Right kidney (tissue), 9 donors: ENCODE measurements at places on chromosomes 4 and X.

DNA sequence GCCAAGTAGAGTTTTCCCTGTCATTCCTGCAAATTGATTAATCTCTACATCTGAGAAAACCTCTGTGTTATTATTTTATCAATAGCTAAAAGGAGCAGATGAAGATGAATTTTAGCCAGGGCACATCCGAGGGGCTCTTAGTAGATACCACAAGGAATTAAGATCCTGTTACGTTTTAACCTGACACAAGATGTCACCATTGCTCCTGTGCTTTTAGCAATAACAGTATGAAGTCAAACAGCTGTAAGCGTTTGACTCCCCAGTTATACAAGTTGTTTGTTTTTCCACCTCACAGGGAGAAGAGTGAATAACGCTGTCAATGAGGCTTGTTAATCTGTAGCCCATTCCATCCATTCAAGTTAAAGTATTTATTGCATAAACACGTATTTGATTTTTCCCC is 76.0 kb upstream of the AP1S2 start:
- no peak for DNase-seq

- no peak for DNase-seq
Observed at GRCh38 chr4:3369781-3370674, 71.7 kb upstream of the HGFAC start.

DNA sequence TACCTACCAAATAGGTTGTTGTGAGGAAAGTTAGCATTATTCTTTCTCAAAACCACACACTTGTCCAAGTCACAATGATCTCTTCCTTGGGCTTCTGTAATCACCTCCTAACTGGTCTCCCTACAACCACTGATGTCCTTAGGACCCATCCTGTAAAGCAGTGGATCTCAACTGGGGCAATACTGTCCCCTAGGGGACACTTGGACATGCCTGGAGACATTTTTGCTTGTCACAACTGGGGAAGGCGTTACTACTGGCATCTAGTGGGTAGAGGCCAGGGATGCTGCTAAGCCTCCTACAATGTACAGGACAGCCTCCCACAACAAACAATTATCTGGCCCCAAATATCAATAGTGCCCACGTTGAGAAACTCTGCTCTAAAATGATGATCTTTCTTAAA is 118.7 kb upstream of the AP1S2 start:
- no peak for DNase-seq

DNA sequence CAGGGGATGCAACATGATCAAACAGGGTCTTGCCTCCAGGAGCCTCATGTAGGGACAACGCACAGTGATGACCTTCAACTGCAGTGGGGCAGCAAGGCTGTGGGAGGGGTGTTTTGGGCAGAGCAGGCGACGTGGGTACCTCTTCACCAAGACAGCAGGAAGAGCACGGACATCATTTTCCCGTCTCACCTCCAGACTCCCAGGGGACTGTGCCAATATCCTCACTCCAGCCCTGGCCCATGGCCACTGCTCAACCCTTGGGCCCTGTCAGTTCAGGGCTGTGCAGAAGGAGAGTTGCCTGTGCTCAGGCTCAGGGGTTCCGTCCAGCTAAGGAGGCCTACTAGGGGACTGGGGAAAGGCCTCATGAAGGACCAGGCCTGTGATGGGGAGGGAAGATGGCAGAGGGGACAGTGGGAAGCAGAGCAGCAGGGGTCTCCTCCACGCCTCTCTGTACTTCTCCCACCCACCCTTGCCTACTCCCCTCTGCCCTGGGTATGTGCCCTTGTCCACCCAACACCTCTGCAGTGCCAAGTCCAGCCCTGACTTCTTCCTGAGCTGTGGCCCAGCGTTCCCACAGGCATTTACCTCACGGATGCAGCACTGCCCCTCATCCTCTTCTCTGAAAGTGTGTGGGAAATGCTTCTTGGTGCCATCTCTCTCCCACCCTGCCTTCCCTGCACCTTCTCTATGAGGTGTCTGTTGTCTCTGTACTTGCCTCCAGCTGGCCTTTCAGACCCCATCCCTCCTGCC is 1.4 kb downstream of the IL9R start:
- no peak for DNase-seq

- DNase-seq = no peak
Observed at GRCh38 chr4:113300471-113300928, 251.0 kb downstream of the ANK2 start.

GRCh38 chr4:169152899-169153298 is 117.9 kb downstream of the SH3RF1 start:
- DNase-seq = no peak

DNA sequence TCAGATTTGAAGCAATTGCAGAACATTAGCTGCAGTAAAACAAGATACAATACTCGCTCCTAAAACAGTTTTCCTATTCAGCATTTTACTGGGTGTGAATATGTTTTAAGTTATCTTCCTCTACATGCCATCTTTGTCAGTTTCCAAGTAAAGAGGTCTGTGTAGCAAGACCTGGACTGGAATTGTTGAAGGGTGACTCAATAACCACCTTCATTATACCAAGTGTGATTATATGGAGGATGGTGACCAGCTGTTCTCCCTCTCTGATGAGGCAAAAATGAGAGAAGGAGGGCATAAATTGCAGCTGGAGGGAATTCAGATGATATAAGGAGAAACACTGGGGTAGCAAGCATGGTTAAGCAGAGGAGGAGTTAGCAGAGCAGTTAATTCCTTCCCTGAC is 922.1 kb upstream of the SLIT2 start:
- no peak for DNase-seq

- peak; percentile 77 for DNase-seq
Observed at GRCh38 chr4:3765271-3766035, 732 bp upstream of the ADRA2C start.

- DNase-seq = no peak
Observed at GRCh38 chr4:104457308-104457981, 37.2 kb downstream of the CXXC4 start.

GRCh38 chrX:45083314-45083713 is 117.4 kb downstream of the DIPK2B start:
- DNase-seq = no peak

DNA sequence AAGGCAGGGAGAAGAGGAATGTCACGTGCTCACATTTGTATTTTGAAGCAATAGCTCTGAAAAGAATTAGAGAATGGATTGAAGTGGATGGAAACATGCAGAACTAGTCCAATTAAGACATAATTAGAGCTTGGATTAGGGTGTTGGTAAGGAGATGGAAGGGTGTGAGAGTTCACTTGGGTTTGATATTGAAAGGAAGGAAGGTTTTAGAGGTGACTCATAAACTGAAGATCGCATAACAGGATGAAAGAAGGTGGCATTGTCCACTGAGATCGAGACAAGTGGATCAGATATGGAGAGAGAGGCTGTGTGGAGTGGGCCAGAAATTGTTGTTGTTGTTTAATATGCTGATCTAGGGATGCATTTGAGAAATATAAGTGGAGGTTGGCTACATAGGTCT is 244.0 kb upstream of the SMIM31 start:
- no peak for DNase-seq

DNA sequence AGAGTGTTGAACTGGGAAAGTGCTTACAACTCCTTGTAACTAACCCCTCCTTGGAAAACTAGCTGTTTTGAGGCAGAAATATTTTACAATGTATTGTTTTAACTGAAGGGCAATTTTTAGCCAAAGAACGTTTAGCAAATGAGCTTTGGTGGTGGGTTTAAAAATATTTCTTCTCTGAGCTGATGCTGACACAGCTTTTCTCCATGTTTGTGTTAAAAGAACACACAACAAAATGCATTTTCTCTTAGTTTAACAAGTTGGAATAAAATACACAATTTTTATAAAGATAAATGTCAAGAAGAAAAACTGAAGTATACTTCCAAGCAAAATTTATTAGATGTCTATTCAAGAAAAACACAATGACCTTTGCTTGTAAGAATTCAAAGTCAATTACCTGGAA is 49.9 kb upstream of the PDLIM3 start:
- no peak for DNase-seq

- DNase-seq = no peak
Observed at GRCh38 chr4:137390707-137391106, 141.6 kb downstream of the PCDH18 start.

GRCh38 chr4:143184217-143184502 is 557 bp upstream of the USP38 start:
- DNase-seq = no peak

DNA sequence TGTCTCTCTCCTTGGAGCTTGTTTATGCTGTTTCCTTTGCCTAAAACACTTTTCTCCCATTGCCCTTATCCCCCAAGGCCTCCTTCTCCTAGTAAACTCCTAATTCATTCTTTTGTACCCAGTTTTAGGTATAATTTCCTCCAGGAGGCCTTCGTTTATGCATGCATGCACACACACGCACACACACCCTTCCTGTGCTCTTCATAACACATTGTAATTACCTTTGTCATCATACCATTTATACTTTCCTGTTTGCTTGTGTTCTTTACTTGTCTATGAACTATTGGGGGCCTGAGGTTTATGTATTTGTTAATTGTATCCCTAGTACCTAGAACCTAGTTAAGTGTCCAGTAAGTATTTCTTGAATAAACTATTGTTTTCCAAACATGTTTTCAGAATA is 45.5 kb downstream of the XIAP start:
- DNase-seq = no peak

GRCh38 chr4:85154591-85154990 is 188.1 kb upstream of the WDFY3 start:
- DNase-seq = no peak

- no peak for DNase-seq
Observed at GRCh38 chrX:133267621-133268020, 49.5 kb upstream of the TFDP3 start.

GRCh38 chrX:6228720-6229119 is at the start of gene NLGN4X:
TSS of gene NLGN4X (minus strand) at chrX:6228867. CDS start at chrX:6151466, 77,401 bp downstream.
- DNase-seq = peak; percentile 24

DNA sequence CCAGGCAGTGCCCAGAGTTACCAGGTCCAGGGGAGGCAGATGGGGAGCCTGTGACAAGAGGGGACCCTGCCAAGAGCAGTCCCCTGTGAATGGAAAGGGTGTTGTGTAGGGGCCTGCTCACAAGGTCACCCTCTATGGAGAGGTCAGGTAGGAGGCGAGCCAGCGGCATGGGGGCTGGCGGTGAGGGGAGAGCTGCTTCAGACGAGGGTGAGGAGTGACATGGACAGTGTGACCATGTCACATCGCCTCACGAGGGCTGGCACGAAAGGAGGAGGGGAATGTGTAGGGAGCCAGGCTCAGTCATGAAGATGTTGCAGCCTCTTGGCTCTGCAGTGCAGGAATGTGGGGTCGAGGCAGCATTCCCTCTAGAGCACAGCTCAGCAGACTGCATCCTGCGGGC is 29.6 kb downstream of the CLCN4 start:
- DNase-seq = no peak

DNA sequence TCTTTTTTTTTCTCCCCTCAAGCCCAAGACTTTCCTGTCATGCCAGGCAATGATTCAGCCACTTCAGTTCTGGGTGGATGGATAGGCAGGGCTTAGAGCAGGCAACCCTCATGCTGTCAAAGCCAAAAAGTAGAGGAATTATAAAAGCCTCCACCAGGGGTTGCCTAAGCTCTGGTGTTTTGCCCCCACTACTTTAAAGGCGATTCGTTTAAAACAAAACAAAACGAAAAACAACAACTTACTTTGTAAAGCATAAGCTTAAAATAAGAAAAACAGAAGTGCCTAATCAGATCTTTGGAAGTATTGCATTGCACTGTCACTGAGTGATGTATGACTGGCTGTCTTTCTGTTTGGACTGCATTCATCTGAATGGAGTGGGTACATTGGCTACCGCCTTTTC is 5.3 kb upstream of the IDS start:
- DNase-seq = no peak

GRCh38 chr4:9919047-9919446 is 102.2 kb downstream of the SLC2A9 start:
- DNase-seq = no peak

DNA sequence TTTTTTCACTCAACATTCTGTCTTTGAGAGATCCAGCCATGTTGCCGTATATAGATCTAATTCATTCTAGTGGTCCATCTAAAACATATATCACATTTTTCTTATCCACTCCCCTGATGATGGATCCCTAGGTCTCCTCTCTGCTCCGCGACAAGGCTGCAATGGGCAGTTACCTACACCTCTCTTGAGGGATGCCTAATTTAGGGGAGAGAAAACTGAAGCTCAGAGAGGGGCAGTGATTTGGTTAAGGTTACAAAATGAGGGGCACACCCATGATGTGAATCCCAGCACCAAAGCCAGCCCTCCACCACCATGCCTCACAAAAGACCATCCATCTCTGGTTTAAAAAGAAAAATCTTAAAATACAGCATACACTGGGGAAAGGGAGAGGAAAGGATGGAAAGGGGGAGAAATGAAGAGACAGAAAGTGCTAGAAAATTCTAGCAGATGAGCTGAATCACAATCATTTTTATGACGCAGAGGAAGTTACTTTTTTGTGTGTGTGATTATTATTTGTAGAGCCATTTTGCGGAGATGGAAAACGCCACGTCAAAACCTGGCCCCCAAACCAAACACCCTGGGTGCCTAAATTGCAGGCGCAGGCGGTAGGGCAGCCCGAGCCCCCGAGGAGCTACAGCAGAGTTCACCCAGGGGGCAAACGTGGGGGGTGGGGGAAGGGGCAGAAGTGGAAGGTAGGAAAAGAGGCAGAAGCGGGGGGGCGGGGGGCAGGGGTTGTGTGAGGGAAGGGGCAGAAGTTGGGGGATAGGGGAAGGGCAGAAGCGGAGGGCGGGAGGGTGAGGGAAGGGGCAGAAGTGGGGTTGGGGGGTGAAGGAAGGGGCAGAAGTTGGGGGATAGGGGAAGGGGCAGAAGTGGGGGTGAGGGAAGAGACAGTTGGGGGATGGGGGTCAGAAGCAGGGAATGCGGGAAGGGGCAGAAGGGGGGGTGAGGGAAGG is 1.3 kb upstream of the TSPYL2 start:
- DNase-seq = no peak

- DNase-seq = no peak
Observed at GRCh38 chr4:39883646-39884045, 94.1 kb downstream of the PDS5A start.

DNA sequence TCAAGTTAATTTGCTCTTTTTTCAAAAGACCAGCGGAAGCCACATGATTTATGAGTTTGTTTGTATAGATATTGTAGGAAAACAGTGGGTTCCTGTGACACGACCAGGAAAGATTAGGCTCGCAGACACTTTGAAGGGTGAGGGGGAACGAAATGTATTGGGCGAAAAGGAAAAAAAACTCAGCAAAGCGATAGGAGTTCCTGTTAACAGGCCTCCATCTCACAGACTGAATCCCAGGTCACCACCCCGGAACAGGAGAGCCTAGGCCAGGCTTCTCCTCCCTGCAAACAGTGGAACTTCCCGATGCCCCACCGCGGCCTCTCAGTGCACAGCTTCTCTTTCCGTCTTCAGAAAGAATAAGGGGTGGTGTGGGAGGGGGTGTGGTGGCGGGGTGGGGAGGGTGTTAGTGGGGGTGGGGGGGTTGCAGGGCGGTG is 181.8 kb upstream of the GPRIN3 start:
- DNase-seq = peak; percentile 16

GRCh38 chrX:117808426-117808825 is 308.2 kb downstream of the KLHL13 start:
- DNase-seq = no peak

DNA sequence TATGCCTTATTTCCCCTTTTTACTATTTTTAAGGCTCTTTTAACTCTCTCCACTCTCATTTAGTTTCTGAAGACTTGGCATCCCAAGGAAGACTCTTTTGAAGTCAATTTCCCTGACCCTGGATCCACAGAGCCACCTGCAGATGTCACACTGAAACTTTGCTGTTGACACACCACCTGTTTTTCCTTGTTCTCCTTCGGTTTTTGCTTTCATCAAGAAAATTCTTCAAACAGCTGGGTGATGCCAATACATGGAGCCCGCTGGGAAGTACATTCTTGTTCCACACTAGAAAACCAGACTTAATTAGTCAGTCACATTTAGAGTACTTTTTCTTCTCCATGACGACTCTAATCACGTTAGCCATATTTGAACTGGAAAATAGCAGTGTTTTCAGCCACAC is 293.9 kb downstream of the PDGFC start:
- DNase-seq = no peak

GRCh38 chr4:149735796-149736195 is 79.8 kb downstream of the IQCM start:
- no peak for DNase-seq
